ENCODE measurements at places on chromosomes 16 and 17.

GRCh38 chr16:89586218-89586617 lies 10.7 kb downstream of the CPNE7 start:
- DNase-seq, result no peak

DNA sequence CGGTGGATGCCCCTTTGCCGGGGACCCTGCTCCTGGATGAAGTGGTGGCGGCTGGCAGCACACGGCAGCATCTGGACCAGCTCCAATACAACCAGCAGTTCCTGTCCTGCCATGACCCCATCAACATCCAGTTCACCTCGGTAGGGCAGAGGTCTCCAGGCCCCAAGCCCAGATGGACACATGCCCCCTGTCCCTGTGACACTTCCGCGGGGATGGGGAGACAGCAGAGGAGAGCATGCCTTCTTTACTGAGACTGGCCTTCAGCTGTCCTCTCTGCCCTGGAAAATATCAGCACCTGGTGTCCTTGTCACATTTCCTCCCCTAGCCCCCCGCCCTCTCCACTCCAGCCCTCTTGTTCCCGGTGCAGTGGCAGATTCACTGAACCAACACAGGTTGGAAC lies 6.2 kb downstream of the CHAD start:
- no peak for DNase-seq

DNA sequence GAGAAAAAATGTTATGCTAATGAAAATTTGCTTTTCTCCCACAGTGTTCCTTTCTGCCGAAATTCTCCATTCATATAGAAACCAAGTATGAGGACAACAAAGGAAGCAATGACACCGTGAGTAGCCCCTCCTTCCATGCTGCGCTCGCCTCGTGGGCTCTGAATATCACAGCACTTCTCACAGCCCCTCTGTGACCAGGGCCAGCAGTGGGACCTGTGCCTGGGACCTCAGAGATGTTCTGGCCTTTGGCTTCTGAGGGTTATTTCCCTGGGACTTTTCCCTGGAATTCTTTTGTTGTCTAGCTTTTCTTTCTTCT lies 139.6 kb upstream of the NOL11 start:
- DNase-seq, result no peak

DNA sequence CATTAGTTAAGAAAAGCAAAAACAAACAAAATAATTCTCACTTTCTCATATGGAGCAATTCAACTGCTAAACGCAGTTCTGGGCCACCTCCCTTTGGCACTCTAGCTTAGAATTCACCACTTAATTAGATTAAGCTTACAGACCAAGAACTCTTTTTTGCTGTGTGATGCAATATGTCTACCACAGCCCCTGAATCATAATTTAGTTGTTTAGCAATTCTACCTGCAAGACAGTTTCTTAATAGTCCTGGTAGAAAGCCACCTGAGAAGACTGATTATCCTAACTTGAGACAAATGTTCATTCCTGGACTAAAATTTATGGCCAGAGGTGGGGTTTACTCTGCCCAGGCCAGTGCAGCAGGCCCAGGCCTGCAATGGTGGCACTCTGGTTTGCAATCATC lies 205.9 kb downstream of the HS3ST3A1 start:
- no peak for DNase-seq

- DNase-seq, result no peak
These were observed 10.7 kb downstream of the PAM16 start for GRCh38 chr16:4340443-4340842.

GRCh38 chr16:8887431-8887765 lies 5.2 kb downstream of the LITAFD start:
- no peak for DNase-seq

- DNase-seq, result no peak
These were observed 118.8 kb downstream of the NLK start for GRCh38 chr17:28161311-28161710.

- DNase-seq, result no peak
These were observed 1.1 kb downstream of the SEZ6L2 start for GRCh38 chr16:29898135-29898803.

DNA sequence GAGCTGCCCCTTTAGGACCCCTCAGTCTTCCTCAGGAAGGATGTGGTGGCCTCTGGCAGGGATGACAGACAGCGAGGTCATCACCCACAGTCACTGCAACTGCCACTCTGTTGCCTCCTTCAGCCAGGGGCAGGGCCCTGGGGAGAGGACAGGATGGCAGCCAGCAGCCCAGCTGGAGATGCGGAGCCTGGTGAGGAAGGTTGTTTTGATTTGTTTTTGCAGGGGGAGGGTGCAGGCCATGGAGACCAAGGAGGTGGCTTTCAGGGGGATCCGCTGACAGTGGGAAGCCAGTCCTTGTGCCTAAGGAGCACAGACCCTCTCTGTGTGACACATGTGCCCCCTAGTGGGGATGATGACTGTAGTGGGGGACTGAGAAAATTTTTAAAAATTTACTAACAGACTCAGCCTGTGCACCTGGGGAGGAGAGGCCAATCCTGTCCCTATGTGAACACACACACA lies 7.4 kb downstream of the PRCD start:
- DNase-seq, result no peak

GRCh38 chr16:68236137-68236825 lies 354 bp upstream of the ESRP2 start:
- DNase-seq, result no peak

- no peak for DNase-seq
These were observed 11.5 kb upstream of the ZNF747 start for GRCh38 chr16:30546115-30546514.

DNA sequence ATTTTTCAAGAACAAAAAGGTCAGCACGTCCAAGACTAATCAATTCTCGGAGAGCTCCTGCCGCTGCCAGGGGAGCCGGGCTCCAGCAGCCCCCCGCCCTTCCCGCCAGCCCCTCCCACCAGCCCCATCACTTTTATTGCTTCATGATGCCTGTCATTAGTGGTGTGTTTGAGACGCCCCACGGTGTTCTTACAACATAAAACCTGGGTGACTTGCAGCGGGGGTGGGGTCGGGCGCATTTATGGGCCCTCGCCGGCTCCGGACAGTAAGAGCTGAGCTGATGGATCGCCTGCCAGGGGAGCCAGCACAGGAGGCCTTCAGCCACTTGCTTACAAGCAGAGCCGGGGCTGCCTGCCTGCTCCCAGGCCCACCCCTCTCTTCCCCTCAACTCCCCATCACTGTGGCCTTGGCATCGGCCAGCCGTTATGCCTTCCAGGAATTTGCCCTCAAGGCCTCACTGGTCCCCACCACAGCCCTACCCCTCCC lies 82.9 kb upstream of the CBX4 start:
- no peak for DNase-seq

GRCh38 chr16:52494145-52494544 lies 52.8 kb downstream of the TOX3 start:
- no peak for DNase-seq

- DNase-seq, result no peak
These were observed 32.3 kb upstream of the ANKRD40CL start for GRCh38 chr17:50799582-50799981.

DNA sequence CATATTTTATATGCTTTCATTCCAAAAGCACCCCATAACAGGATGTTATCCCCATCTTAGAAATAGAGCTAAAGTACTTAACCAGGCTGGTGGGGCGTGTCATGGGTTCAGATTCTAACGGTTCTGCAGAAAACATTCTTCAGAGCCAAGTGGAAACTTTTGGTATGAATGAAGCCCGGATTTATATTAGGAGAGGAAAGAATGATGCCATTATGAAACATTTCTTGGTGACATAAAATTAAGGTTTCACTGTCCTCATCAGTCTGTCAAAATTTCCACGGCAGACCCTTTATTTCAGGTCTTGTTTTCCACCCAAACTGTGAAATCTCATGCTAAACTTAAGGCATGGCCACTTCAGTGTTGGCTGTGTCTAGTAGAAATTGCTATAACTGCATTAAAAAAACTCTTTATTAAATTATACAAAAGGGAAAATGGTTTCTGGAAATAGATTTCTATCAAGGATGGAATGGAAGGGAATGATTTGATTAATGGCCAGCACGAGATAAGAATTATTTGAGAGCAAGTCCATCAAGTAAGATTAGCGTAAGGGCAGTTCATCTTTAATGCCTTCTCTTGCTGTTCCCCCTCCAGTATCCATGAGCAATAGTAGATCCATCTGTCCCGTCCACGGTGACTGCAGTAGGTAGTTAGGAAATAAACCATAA lies 11.7 kb downstream of the PRKCA start:
- DNase-seq, result no peak

DNA sequence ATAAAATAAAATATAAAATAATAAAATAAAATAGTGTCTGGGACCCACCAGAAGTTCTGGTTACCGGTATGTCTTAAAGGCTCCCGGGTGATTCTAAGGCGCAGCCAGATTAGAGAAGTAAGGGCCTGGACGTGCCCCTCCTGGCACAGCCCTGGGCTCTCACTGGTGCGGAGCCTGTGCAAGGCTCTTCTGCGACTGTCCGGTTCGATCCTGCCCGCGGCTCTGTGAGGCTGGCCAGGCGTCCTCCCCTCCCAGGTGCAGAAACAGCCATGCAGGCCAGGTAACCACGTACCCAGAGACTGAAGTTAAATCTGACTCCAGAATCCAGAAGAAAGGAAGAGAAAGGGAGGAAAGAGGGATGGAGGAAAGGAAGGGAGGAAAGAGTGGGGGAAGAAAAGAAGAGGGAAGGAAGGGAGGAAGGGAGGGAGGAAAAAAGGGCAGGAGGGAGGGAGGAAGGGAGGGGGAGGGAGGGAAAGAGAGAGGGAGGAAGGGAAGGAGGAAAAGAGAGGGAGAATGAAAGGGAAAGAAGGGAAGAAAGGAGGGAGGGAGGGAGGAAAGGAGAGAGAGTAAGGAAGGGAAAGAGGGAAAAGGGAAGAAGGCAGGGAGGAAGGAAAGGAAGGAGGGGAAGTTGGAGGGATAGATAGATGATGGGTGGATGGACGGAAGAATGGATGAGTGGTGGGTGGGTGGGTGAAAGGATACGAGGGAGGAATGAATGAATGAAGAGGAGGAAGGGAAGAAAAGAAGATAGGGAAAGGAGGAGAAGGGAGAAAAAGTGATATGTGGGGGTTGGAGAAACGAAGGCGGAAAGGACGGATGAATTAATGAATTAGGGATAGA lies 42.3 kb downstream of the C16orf82 start:
- no peak for DNase-seq

GRCh38 chr17:80360396-80360795 lies 54.6 kb upstream of the ENDOV start:
- no peak for DNase-seq

DNA sequence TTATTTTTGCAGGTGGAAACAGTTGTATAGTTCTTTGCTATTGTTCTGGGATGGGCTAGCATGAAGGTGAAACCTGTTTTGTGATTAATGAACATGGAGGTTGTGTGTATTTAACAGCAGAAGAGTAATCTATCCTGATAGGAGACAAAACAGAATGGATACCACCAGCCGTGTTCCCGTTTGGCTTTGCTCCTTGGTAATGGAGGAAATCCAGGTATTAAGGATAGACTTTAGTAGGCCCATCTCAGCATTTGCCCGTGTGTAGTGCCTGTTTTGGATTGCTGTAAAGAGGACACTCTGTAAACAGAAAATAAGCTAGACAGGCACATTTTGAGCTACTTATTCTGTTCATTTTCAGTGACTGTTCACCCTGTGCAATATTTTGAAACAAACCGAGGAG lies 215.1 kb downstream of the RBFOX1 start:
- DNase-seq, result no peak

DNA sequence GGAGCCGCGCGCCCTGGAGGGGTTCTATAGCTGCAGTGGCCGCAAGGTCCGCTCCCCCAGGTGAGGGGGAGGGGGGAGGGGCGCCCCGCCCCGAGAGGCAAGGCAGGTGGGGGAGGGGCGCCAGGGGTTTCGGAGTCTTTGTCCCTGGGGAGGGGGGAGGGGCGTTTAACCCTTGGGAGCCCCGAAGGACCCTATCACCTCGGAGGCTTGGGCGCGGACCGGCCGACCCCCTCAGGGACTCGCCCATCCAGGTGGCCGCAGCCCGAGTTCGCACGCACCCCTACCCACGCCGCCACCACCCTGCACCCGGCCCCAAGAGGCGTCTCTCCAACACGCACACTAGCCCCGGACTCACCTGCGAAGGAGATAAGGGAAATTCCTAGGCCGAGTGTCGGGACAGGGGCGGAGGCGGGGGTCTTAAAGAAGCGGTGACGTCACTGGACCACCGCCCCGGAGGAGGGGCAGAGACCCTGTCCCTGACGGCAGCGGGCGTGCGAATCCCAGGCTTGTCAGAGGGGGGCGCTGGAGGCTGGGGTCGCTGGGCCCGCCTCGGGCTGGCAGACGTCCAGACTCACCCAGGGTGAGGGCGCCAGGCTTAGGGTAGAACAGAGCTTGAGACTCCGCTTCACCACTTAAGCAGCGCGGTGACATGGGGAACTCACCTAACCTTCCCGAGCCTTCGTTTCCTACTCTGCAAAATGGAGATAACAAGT lies at the start of gene CLDN6:
Gene CLDN6 (minus strand): TSS at position 390 of the 713 bp plus-strand sequence. CDS start 2,162 bp downstream, outside the sequence.
- no peak for DNase-seq

DNA sequence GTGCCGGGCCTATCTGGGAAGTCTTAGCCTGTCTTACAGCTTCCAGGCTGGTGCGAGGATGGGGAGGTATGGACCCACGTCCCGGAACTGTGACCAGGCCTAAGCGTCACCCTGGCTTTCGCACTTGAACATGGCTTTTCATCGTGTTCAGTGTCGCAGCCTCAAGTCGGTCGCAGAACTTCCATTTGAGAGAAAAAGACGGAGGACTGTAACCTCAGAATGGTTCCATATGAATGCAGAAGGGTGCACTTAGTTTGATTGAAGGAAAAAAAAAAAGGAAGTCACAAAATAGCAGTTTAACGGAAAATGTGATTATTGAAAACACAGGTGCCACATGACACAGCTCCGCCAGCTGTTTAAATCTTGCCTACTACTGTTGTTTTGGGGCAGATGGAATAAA lies 30.2 kb upstream of the JPT2 start:
- DNase-seq, result no peak

GRCh38 chr16:11794996-11795886 lies 1.8 kb downstream of the ZC3H7A start:
- no peak for DNase-seq

DNA sequence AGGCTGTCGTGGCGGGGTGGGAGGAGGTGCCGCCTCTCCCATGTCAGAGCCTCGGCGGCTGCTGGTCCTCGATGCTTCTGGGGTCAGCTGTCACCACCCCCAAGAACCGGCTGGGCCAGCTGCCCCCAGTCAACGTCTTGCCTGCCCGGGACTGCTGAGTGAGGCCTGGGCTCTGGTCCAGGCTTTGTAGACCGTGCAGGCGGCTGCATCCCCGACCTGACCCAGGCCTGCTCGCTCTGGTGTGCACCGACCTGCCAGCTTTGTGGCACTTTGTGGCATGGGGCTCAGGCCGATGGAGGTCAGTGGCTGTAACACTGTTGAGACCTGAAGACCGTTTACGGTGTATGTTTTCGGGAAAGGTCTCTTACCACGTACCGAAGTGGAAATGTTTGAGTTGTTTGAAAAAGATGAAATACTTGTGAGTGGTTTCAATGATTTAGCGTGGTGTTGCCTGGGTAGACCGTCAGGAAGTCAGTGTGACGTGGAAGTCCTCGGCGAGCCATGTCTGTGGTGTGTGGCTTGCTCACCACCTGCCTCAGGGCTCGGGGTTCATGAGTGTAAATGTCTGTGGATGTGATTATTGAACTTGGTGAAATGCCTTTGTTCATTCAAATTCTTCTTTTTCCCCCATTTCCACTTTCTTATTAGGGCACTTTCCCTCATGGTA lies 53.2 kb upstream of the ZNF750 start:
- no peak for DNase-seq
